ENCODE measurements at places on chromosomes 7 and 10.

DNA sequence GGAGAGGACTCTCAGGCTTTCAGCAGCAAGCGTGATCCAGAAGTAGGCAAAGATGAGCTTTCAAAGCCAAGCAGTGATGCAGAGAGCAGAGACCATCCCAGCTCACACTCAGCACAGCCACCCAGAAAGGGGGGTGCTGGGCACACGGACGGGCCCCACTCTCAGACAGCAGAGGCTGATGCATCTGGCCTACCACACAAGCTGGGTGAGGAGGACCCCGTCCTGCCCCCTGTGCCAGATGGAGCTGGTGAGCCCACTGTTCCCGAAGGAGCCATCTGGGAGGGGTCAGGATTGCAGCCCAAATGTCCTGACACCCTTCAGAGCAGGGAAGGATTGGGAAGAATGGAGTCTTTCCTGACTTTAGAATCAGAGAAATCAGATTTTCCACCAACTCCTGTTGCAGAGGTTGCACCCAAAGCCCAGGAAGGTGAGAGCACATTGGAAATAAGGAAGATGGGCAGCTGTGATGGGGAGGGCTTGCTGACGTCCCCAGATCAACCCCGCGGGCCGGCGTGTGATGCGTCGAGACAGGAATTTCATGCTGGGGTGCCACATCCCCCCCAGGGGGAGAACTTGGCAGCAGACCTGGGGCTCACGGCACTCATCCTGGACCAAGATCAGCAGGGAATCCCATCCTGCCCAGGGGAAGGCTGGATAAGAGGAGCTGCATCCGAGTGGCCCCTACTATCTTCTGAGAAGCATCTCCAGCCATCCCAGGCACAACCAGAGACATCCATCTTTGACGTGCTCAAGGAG lies 95.5 kb downstream of the TACC2 start:
- DNase-seq: no peak

GRCh38 chr10:44934416-44935200 lies 23.5 kb downstream of the TMEM72 start:
- no peak for DNase-seq

DNA sequence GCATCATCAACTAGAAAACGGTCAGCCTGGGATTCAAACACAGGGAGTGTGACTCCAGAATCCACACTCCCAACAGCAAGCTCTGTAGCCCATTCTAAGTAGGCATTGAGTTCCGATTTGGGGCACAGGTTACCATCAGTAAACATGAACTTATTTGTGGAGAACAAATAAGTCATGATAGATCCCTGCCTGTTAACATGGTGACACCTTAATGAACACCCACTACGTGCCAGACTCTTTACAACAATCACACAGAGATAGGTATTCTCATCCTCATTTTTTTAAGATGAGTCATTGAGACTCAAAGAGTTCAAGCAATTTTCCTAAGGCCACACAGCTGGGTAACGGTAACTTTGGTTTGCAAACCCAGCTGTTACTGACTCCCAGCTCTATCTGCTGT lies 91.5 kb downstream of the LYZL2 start:
- no peak for DNase-seq

GRCh38 chr10:95531994-95532399 lies 29.2 kb downstream of the SORBS1 start:
- DNase-seq: no peak

DNA sequence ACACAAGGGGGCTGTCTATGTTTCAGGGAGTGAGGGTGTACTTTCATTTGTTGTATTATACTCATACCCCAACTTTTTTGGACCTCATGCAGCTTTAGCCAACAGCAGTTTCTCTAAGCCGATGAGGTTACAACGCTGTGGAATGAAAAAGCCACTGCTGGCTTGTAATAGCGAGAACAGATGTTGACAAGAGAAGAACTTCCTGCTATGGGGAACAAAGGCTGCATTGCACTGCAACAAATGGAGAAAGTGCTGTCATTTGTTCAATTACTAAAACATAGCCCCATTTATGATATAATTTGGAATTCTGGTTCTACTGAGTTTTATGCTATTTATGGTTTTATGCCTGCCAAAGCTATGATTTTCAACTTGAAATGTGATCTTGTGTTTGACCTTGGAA lies 104.2 kb upstream of the TMEM72 start:
- DNase-seq: no peak

- no peak for DNase-seq
Measured at GRCh38 chr7:69670701-69671100, 72.4 kb downstream of the AUTS2 start.
